DMS53 (cell line): ENCODE measurements at places on chromosomes 16 and 17.
A peak's percentile ranks its signal among the peaks of the same experiment; 100 is the strongest.

- peak; percentile 88 for DNase-seq
These were observed 26.5 kb upstream of the C16orf87 start for GRCh38 chr16:46857368-46857945.

GRCh38 chr17:78040440-78041385 lies 82.2 kb downstream of the TNRC6C start:
- peak; percentile 69 for DNase-seq

DNA sequence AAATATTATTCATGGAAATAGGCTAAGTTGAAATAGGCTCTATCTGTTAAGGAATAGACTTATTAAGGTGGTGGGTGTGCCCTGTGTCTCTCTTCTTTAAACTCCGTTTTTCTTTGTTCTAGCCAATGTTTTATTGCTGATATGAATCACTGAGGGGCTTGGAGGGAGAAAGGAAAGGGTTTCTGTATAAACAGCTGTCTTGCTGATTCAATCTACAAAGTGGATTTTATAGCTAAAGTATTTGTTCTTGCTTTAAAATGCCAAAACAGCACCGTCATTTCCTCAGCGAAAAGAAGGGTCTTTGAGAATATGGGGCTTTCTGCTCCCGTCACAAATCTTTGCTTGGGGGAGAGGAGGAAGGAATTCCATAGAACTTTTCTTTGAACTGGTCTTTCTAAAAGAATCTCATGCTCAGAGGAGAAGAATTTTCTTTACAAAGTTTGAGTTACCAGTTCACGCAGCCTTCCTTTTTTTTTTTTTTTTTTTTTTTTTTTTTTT lies 39.3 kb downstream of the MSI2 start:
- peak; percentile 54 for DNase-seq

- peak; percentile 1 for DNase-seq
These were observed 541.1 kb downstream of the KCNJ18 start for GRCh38 chr17:22233382-22233781.

GRCh38 chr17:55238931-55239297 lies 25.8 kb upstream of the HLF start:
- DNase-seq: peak; percentile 66

- DNase-seq: no peak
These were observed 77.5 kb downstream of the KANSL1 start for GRCh38 chr17:46115699-46116098.

- no peak for DNase-seq
These were observed 38.9 kb upstream of the GHDC start for GRCh38 chr17:42233156-42233555.

- DNase-seq: no peak
These were observed 14.3 kb downstream of the SGCA start for GRCh38 chr17:50180111-50180510.

DNA sequence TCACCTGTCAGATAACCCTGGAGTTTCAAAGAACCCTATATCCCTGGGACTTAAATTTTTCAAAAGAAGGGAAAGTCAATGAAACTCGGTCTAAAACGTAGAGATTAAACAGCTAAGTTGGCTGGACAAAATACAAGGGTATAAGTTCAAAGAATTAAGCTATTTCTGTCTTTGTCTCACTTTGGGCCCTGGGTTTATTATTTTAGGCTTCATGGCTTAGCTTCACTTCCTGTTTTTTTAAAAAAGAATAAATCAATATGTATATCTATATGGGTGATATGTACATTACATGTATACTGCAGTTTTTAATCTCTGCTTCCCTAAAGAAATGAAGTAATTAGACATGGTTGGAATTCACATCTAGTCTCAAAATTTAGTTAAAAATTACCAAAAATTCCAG lies 132.3 kb downstream of the TRIM37 start:
- DNase-seq: no peak

DNA sequence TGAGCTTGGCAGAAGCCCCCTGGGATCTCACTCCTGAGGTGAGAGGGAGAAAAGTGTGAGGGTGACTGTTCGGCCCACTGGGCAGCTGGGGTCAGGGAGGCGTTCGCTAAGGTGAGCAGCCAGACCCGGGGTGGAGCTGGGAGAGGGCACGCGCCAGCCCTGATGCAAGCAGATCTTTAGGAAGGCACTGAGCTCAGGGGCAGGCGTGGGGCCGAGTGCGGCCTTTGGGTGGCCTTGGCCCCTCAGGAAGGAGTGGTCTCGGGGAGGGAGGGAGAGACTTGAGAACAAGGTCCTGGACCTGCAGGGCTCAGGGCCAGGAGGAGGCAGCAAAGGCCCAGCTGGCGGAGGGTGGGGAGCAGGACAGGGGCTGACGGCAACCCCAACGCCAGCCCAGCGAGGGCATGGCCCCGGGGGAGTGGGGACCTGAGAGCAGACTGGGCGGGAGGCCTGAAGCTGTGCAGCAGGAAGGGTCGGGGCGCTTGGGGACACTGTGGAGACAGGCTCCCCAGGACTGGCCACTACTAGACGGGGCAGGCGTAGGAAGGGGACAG lies 14.5 kb upstream of the WDR45B start:
- DNase-seq: no peak

DNA sequence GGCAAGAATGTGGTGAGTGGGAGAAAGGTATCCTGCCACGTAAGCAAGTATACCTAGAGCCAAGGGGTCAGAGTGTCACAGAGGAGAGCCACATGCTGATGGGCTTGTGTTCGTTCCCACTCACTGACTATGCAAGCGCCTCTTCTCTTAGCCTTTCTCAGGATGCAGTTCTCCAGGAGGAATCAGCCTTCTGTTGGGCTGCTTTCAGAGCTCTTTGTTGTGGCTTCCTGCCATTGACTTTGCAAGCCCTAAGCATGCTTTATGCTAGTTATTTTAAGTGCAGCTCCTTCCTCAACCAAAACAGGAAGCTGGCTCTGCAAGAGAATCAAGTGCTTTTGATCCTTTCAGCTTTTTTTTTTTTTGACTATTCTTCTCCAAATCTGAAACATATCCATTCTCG lies 66.6 kb downstream of the SIAH1 start:
- peak; percentile 50 for DNase-seq
